ELF-1 (cell line): ENCODE measurements at places on chromosomes 16 and 17.

DNA sequence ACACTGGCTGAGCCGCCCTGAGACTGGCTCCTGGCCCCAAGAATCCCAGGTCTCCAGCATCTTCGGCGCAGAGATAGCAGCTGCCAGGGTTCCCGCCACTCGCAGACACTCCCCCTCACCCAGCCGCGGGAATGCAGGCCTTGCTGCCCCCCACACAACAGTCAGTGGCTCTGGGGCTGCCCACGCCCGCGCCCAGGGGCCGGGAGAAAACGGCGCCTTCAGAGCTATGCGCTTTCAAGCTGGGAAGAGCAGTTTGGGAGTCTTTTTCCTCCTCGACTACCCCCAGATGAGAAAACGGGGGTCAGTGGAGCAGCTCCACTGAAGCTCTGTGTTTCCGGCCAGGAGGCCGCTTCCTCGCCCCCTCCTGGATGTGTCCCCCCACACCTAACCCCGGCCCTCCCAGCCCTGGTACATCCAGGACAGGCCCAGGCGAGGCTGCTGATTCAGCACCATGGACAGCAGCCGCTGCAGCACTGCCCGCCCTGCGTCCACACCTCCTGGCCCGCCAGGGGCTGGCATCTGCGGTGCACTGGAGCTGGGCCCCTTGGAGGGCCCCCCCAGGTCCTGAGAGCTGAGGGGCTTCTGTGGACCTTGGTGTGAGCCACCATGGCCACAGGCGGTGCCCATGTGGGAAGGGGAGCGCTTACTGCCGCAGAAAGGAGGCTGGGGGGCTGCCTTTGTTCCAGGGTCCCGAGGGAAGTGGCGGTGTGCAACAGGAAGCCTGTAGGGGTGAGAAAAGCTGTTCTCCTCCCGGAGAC is 35.7 kb downstream of the CACNA1H start:
- DNase-seq, result peak; percentile 76

DNA sequence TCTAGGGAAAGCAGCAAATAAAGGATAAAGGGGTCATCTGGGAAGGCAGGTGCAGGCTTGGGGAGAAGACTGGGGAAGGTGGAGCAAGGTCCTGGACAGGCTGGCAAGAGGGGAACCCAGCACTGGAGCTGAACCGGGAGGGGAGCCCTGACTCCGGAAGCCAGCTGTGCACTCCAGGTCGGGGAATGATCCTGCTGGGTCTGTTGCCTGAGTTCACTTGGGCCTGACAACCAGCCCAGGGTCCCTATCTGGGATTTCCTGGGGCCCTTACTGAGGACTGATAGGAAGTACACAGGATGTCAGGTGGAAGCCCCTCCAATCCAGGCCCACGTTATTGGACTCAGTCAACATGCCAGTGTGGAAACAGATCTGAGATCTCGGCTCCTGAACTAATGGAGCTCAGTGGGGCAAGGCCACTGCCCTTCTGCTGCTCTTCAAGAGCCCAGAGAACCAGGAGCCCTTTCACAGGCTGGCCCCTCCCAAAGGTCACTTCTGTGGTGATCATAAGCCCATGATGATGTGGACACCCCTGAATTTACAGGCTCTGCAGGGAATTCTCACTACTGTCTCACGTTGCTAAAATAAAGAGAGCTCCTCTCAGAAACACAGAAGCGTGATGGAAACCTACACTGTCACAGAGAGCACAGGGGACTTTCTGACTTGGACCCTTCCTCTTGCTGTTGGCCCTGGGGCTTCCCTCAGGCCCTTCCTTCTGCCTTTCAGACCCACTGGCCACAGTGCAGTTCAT is 19.9 kb upstream of the PITPNM3 start:
- no peak for DNase-seq

- DNase-seq, result no peak
Measured at GRCh38 chr17:48444516-48445247, 14.7 kb upstream of the SKAP1 start.

- DNase-seq, result no peak
Measured at GRCh38 chr17:17900615-17901520, 64.1 kb upstream of the SREBF1 start.

DNA sequence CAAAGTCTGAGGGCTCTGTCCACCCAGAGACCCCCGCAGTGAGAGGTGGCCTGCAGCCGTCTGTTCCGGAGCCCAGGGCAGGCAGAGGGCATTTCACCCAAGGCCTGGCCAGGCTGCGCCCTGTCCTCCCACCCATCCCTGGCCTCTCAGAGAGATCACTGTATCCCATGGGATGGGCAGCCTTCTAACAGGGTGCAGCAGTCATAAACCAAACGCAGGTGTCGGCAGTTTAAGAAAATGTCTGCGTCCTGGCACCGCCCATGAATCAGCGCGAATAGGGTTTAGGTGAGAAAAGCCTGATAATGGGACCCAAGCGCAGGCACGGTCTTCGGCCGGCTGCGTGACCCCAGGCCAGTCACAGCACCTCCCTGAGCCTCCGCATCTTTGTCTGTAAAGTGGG is 5.4 kb downstream of the CYBA start:
- no peak for DNase-seq

GRCh38 chr16:53614346-53614745 is 89.3 kb downstream of the RPGRIP1L start:
- no peak for DNase-seq

- no peak for DNase-seq
Measured at GRCh38 chr16:53816211-53816836, 112.4 kb downstream of the FTO start.

DNA sequence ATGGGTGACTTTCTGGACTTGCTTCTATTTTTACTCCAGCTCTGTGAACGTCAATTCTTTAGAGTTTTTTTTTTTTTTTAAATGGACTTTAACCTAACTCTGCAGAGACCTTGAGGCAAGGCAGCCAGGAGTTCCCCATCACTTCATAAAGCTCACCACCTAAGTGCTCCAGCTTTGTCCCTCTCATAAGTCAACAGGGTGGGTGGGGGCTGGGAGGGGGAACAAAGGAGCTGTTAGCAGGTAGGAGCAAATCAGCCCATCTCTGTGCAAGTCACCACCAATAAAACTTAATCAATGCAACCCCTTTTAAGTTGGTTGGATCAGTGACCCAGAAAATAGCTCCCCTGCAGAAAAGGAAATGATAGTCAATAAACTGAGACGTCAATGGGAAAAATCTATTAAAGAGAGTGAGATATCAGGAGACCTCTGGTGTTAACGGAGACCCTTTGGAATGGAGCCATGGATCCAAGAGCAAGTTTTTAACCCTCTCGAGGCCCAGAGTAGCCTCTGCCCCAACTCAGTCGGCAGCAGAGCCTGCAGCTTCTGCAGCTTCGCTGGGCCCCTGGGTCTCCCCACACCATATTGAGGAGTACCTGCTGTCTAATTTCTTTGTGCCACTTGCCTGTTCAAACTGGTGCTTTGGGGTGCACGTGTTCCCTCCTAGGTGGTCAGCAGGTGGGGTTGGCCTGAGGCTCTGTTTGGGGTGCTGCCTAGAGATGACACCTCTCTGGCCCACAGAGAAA is 27.6 kb upstream of the ETV4 start:
- no peak for DNase-seq

DNA sequence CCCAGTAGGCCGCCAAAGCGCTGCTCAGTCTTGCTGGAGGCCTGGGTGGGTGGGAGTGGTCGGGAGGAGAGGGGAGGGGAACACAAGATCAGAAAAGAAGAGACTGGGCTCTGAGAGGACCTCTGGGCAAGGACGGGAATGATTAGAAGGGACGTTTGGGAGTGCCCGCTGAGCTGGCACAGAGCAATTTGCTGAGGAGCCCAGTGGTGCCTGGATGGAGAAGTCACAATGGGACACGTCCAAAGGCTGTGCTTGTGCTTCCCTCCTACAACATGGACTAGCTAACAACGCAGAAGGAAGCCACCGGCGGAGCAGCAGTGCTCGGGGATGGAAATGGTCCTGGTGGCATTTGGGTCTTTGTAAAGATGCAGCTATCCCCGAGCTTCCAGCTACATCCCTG is 45.6 kb upstream of the CACNG4 start:
- DNase-seq, result no peak

- no peak for DNase-seq
Measured at GRCh38 chr17:82287868-82288801, 14.6 kb upstream of the CSNK1D start.

DNA sequence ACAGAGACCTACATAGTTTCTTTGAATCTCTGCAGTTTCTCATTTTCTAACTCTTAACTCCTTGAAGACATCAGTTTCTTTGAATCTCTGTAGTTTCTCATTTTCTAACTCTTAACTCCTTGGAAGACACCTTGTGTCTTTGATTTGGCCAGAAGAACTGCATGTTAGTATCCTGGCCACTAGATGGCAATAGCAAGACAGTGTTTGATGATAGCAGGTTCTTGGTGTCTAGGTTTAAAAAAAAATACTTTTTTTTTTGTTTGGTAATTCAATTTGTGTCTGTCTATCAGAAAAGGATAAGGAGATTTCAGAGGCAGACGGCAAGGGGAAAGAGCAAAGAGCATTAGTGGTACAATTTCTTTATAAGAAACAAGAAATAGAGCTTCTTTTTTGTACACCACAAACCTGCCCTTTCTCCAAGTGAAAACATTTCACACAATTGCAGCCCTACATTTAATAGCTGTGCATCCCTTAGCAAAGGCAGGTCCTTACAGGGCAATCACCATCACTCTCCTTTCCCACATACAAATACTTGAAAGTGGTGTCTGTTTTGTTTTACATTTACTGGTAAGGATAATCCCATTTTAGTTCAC is 1324.9 kb upstream of the CDH8 start:
- peak; percentile 27 for DNase-seq

GRCh38 chr16:68993456-68993855 is 112.0 kb upstream of the HAS3 start:
- DNase-seq, result no peak

DNA sequence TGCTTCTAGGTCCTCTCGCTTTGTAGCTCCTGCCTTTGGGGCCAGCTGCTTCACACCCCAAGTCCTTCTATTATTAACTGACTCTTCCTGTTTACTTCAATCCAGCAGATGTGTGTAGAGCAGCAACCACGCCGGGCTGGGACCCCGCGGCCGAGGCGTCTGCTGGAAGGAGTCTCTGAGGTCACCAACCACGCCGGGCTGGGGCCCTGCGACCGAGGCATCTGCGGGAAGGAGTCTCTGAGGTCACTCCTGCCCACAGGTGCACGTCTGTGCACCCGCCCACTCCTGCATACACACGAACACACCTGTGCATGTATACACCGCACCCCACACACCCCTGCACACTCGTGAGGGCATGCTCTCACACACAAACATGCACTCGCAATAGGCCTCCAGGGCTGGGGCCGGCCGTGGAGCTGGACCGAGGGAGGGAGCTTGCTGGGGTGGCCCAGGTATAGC is 7.8 kb upstream of the TEX19 start:
- no peak for DNase-seq

GRCh38 chr17:50514388-50514787 is 6.1 kb downstream of the MYCBPAP start:
- DNase-seq, result no peak

DNA sequence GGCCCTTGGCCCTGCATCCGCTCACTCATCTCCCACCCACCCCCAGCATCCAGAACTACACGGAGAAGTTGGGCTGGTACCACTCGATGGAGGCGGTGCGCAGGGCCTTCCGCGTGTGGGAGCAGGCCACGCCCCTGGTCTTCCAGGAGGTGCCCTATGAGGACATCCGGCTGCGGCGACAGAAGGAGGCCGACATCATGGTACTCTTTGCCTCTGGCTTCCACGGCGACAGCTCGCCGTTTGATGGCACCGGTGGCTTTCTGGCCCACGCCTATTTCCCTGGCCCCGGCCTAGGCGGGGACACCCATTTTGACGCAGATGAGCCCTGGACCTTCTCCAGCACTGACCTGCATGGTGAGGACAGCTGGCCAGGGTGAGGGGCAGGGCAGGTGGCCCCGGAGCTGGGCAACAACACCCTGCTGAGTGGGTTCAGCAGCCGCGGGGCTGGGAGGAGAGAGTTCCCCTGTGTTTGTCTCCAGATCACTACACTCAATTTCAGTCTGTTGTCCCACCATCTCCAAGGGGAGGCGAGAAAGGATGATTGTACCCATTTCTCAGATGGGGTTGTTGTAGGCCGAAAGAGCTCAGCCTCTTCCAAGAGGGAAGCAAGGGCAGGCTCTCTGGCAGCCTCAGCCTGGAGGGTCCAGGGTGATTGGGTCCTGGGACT is 14.4 kb downstream of the MMP15 start:
- DNase-seq, result no peak

DNA sequence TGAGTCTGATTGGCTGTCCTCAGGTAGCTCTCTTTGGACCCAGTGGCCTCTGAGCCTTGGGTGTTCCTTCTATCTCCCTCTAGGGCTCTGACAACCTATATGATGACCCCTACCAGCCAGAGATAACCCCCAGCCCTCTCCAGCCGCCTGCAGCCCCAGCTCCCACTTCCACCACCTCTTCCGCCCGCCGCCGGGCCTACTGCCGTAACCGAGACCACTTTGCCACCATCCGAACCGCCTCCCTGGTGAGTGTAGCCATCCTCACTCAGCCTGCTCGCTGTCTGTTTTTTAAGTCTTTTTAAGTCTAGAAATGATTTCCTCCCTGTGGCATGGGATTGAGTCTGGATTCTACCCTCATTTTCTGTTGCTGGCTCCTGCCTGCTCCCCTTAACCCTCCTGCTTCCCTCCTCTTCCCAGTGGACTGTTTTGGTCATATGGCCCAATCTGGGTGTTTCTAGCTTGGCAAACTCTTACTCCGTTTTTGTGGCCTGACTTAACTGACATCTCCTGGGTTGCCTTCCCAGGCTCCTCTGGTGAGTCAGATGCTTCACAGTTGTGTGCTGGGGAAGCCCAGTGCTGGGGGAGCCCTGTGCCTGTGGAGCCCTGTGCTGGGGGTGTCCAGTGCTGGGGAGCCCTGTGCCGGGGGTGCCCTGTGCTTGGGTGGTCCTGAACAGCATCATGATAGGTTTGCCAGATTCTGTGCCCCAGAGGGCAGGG is 9.9 kb downstream of the TAOK2 start:
- DNase-seq, result no peak

- peak; percentile 87 for DNase-seq
Measured at GRCh38 chr17:43905985-43906852, 1.1 kb downstream of the MPP2 start.

- peak; percentile 87 for DNase-seq
Measured at GRCh38 chr17:32279891-32280716, 14.5 kb downstream of the RHBDL3 start.

GRCh38 chr16:85494315-85494714 is 118.8 kb upstream of the GSE1 start:
- DNase-seq, result no peak

DNA sequence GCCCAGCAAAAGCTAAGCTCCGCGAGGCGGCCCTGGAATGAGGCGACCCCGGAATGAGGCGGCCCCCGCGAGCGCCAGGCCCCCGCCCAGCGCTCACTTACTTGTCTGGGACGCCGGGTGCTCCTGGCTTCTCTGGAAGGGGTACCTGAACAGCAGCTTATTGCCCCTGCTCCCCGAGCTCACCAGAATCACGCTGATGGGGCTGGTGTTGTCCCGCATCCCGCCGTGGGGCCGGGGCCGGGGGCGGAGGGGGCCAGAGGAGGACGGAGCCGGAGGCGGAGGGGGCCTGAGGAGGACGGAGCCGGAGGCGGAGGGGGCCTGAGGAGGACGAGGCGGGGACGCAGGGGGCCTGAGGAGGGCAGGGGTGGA is 440 bp downstream of the NPRL3 start:
- DNase-seq, result peak; percentile 29
